Stimulated activated CD4-positive, alpha-beta T cell treated with anti-CD3 and anti-CD28 coated beads, Interleukin-4, amount 100 ng/mL, for 24 hours (primary cell): ENCODE measurements at places on chromosomes 13 and 19.

- DNase-seq = no peak
Observed at GRCh38 chr13:64075543-64076271, 2660.1 kb upstream of the PCDH20 start.

GRCh38 chr13:37878496-37878895 is 8.9 kb upstream of the TRPC4 start:
- DNase-seq = no peak

DNA sequence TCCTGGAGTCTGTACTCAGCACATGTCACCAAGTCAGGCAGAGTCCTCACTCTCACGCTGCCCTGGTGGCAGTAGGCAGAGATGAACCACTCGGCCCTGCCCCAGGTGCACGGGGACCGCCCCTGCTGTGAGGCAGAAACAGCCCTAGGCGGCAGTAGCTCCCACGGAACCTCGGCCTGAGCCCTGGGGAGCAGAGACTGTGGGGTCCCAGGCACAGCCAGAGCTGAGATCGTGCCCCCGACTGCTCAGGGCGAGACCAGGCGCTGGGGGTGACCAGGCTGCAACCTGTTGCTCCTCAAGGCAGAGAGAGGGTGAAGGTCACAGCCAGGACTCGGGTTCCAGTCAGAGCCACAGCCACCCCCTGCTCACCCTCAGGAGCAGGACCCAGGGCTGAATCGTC is 34.9 kb downstream of the AP1M1 start:
- no peak for DNase-seq

GRCh38 chr19:56942756-56943155 is 102.2 kb upstream of the PEG3 start:
- no peak for DNase-seq

DNA sequence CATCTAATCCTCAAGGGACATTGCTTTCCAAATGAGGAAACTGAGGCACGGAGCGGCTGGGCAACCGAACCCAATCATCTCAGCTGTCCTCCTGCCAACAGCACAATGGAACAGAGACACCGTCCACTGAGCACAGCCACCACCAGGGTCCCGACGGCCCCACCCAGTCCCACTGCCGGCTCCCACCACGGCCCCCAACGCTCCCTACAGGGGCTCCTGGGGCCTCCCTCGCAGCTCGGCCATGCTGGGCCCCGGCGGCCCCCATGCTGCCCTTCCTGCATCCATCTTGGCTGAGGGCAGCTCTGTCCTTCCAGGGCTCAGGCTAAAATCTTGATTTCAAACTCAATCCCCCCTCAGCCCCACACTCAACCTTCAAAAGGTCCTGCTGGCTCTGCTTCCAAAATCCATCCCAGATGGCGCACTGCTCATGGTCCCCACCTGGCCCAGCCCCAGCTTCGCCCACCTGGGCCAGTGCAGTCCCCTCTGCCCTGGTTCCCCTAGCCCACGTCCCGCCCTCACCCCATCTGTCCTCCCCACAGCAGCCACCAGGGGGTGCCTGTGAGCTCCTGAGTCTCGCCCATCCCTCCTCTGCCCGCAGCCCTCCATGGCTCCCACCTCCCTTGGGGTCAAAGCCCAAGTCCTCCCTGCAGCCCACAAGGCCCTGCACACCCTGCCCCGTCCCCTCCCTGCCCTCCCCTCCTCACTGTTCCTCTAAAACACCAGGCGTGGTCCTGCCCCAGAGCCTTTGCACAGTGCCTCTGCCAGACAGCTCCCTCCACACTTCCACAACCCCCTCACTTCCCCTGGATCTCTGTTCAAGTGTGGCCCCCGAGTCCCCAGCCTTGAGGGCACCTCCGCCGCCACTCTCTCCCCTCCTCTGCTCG is 7.9 kb downstream of the PIP5K1C start:
- peak; percentile 52 for DNase-seq

GRCh38 chr19:3362217-3362906 is 4.0 kb upstream of the NFIC start:
- DNase-seq = no peak

GRCh38 chr19:3453840-3454239 is 26.5 kb downstream of the SMIM24 start:
- no peak for DNase-seq

DNA sequence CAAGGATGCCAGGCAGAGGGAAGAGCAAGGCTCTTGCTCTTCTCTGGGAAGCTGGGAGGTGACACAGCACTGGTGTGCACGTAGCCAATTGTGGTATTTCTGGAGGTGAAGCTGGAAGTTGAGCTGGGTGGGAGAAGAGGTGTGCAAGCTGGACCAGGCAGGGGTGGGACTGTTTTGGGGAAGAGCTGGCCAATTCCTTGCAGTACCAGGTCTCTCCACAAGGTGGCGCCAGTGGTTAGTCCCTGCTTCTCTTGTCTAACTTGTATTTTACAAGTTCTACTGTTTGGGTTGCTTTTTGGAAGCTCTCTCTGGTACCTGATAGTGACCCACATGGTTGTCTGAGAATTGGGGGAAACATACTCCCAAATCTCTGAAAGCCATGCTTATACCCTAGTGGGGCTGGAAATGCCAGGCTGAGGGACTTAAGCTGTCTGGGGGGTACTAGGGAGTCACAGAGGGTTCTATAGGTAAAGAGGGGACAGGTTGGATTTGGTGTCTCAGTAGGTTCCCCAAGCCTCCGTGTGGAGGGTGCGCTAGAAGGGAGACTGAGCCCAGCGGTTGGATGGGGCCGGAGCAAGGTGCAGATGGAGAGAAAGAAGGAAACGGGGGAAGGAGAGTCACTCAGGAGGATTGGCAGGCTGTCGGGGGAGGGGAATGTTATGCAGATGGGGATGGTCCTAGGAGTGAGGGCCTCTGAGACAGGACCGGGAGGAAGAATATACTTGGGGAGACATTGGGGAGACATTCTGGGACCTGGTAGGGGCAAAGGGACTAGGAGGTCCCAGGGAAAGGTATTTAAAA is 3.0 kb downstream of the HPN start:
- peak; percentile 70 for DNase-seq

GRCh38 chr19:4042064-4042730 is 24.5 kb downstream of the ZBTB7A start:
- no peak for DNase-seq

- DNase-seq = no peak
Observed at GRCh38 chr19:23956051-23956450, 41.4 kb downstream of the ZNF726 start.

DNA sequence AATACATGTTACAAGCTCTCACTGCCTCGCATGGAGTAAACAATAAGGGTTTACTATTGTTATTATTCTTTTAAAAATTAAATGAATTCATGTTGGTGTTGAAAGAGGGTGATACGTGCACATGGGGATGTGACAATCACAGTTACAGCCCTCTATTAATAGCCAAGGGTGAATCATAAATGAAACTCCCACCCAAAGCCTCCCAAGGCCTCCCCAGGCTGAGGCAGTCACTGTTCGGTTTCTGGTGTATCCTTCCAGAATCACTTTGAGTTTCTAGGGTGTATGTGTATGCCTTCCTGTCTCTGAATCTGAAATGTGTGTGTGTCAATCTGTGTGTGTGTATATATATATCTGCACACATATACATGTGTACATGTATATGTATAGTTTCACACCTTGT is 73.4 kb downstream of the AKAP11 start:
- DNase-seq = no peak
